ENCODE measurements at places on chromosomes 7 and 10. TPM values are rescaled to one million over a fixed set of nuclear protein-coding genes. Genes with fewer than 3 reads are reported as not detected.

Gene NCF1
- total RNA-seq: 1.8 TPM

Gene SPDYE6
- total RNA-seq: not detected

Gene COX15
- 33.4 TPM for total RNA-seq

Gene LIPK
- total RNA-seq: not detected

DNA sequence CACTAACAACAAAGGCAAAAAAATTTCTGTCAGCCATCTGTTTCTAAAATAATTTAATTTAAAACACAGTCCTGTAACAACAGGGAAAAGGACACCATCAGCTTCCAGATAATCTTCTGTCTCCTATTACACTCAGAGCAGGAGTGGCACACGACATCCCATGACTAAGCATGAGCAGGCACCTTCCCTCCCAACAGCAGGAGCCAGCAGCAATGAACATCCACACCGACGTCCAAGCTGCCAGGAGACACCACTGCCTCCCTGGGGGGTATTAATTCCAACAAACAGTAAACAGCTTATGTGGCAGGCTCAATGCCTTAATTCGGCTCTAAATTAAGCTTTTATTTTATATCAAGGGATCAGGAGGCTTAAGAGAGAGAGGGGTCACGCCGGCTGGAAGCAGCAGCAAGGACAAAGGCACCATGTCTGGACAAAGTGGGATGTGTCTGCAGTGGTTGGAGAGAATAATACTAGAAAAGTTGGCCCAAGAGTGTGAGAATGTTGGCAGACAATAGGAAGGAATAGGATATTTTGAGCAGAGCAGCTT lies 45.7 kb downstream of the KIAA1549 start:
- H3K36me3 ChIP-seq: no peaks in the 10 kb centered on the region
- H3K27me3 ChIP-seq: no peaks in the 10 kb centered on the region

GRCh38 chr10:70296406-70296899 lies 12.6 kb upstream of the NPFFR1 start:
- no peaks in the 10 kb centered on the region for H3K4me1 ChIP-seq
- H3K36me3 ChIP-seq: no peaks in the 10 kb centered on the region
- no peak overlapping the region for H3K4me3 ChIP-seq
- no peak for DNase-seq
- H3K27ac ChIP-seq: no peak overlapping the region
- H3K27me3 ChIP-seq: no peaks in the 10 kb centered on the region

- H3K4me1 ChIP-seq: peaks cover 89% of the 10 kb centered on the region
- no peak for DNase-seq
- H3K27ac ChIP-seq: peak overlapping the region; percentile 47
- H3K4me3 ChIP-seq: peak overlapping the region; percentile 58
Observed at GRCh38 chr7:92827464-92828120, 8.8 kb downstream of the CDK6 start.

- peaks cover 21% of the 10 kb centered on the region for H3K4me1 ChIP-seq
- no peak for DNase-seq
- H3K27me3 ChIP-seq: peaks cover 68% of the 10 kb centered on the region
- H3K36me3 ChIP-seq: no peaks in the 10 kb centered on the region
Observed at GRCh38 chr7:28290496-28290895, 109.9 kb upstream of the JAZF1 start.

DNA sequence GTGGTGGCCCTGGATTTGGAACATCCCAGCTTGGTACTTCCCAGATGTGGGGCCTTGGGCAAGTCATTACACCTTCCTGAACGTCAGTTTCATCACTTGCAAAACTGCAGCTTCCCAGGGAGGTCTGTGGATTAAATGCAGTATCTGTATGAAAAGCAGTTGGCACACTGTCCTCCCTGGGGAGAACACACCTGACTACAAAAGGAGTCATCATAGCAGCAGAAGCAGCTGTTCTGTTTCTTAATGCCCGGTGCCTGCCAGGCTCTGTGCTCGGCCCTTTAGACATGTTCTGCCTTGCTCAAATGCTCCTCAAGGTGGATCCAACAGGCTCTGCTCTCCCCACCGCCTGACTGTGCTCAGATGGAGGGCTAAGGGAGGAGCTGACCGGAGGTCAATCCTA lies 31.0 kb downstream of the CDCA7L start:
- DNase-seq: no peak
- no peak overlapping the region for H3K27ac ChIP-seq
- no peak overlapping the region for H3K4me3 ChIP-seq
- no peaks in the 10 kb centered on the region for H3K4me1 ChIP-seq
- H3K36me3 ChIP-seq: peaks cover 20% of the 10 kb centered on the region
- H3K27me3 ChIP-seq: no peaks in the 10 kb centered on the region

GRCh38 chr7:91894781-91895480 lies 14.4 kb upstream of the MTERF1 start:
- no peak overlapping the region for H3K27ac ChIP-seq
- peaks cover 17% of the 10 kb centered on the region for H3K27me3 ChIP-seq
- no peaks in the 10 kb centered on the region for H3K36me3 ChIP-seq
- no peak for DNase-seq
- no peaks in the 10 kb centered on the region for H3K4me1 ChIP-seq
- H3K4me3 ChIP-seq: no peak overlapping the region

DNA sequence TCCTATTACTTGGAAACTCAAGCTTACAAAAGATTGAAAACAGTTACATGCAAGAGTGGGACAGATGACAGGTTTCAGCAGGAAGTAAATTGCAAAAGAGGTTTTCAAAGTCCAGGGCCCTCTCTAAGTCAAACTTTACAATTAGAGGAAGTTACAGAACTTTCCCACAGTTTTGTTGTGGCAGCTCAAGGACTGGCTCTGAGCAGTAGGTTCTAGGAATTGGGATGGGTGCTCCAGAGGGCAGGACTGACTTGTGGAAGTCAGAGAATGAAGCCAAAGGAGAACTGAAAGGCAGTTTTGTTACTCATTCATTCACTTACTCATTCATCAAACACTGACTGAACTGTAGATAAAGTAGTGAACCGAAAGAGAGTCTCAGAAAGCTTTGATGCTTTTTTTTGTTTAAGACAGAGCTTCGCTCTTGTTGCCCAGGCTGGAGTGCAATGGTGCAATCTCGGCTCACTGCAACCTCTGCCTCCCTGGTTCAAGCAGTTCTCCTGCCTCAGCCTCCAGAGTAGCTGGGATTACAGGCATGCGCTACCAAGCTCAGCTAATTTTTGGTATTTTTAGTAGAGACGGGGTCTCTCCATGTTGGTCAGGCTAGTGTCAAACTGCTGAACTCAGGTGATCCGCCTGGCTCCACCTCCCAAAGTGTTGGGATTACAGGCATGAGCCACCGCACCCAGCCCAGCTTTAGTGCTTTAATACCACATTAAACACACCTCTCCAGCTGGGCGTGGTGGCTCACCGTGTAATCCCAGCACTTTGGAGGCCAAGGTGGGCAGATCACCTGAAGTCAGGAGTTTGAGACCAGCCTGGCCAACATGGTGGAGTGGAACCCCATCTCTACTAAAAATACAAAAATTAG lies 66.8 kb upstream of the CCNJ start:
- H3K27me3 ChIP-seq: no peaks in the 10 kb centered on the region
- H3K27ac ChIP-seq: no peak overlapping the region
- no peaks in the 10 kb centered on the region for H3K4me1 ChIP-seq
- H3K4me3 ChIP-seq: no peak overlapping the region
- no peaks in the 10 kb centered on the region for H3K36me3 ChIP-seq

GRCh38 chr10:61357687-61358086 lies 95.5 kb downstream of the TMEM26 start:
- H3K36me3 ChIP-seq: no peaks in the 10 kb centered on the region
- H3K4me3 ChIP-seq: no peak overlapping the region
- H3K27me3 ChIP-seq: no peaks in the 10 kb centered on the region
- no peak overlapping the region for H3K27ac ChIP-seq
- DNase-seq: no peak

GRCh38 chr10:287814-288213 lies 152.6 kb downstream of the ZMYND11 start:
- no peak overlapping the region for H3K27ac ChIP-seq
- no peak overlapping the region for H3K4me3 ChIP-seq
- DNase-seq: no peak
- no peaks in the 10 kb centered on the region for H3K27me3 ChIP-seq
- H3K36me3 ChIP-seq: no peaks in the 10 kb centered on the region

DNA sequence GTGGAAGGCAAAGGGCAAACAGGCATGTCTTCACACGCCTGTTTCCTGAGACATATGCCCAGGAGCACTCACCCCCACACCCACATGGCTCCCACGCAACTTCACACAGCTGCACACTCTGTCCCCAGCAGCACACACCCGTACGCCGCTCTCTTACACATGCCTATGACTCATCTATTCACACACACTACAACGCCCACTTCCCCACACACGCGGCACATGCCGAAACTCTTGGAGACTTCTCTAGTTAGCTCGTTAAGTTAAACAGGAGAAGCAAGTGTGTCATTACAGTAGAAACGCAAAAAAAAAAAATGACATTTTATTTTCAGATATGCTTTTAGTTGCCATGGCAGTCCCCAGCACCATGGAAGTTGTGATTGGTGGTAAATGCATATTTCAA lies 6.7 kb downstream of the CALN1 start:
- H3K27ac ChIP-seq: no peak overlapping the region
- peak; percentile 32 for DNase-seq
- no peaks in the 10 kb centered on the region for H3K36me3 ChIP-seq
- H3K4me3 ChIP-seq: no peak overlapping the region
- H3K4me1 ChIP-seq: peaks cover 9% of the 10 kb centered on the region

DNA sequence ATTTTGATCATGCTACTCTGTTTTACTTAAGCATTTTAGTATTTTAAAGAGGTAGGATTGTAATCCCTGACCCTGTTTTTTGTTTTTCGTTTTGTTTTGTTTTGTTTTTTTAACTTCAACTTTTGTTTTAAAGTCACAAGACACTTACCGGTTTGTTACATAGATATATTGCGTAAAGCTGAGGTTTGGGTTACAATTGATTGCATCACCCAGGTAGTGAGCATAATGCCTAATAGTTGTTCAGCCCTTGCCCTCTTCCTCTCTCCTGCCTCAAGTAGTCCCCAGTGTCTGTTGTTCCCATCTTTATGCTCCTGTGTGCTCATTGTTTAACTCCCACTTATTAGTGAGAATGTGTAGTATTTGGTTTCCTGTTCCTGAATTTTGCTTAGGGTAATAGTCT lies 93.1 kb upstream of the TEX47 start:
- H3K27ac ChIP-seq: no peak overlapping the region
- no peaks in the 10 kb centered on the region for H3K4me1 ChIP-seq
- H3K36me3 ChIP-seq: no peaks in the 10 kb centered on the region
- no peak for DNase-seq
- H3K4me3 ChIP-seq: no peak overlapping the region

DNA sequence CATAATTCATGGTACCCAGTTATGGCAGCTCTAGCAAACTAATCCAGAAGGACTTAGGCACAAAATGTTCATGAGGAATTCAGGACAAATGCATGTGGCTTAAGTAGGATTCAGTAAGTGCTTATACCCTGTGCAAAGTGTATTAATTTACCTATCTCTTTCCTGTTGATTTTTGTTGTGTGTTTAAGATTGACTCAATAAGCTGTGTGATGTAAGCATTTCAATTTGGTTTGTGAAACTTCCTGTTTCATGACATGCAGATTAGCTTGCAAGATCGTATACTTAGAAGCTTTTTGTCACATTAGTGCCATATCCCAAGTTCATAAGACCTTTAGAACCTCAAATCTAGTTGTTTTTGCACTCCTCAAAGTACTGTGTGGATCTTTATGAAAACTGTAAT lies 416.7 kb downstream of the ARL4A start:
- peak overlapping the region; percentile 77 for H3K27ac ChIP-seq
- no peaks in the 10 kb centered on the region for H3K36me3 ChIP-seq

DNA sequence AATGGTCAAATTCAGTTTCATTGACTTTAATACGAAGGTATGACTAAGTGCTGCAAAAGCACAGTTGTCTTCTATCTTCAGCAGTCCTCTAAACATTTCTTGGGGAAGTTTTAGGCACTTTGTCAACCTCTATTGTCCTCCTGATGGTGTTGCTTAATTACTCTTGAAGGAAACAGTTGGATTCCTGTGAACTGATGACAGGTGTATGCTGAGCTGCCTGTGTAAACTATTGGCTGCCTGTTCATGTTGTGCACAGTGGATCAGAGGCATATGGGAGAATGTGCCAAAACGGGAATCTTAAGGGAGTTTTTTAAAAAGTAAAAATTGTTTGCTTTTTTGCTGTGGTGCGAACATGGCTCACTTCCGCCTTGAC lies 221.0 kb downstream of the AUTS2 start:
- DNase-seq: no peak
- peaks cover under 1% of the 10 kb centered on the region for H3K4me1 ChIP-seq
- no peaks in the 10 kb centered on the region for H3K36me3 ChIP-seq
- H3K27ac ChIP-seq: no peak overlapping the region
- H3K4me3 ChIP-seq: no peak overlapping the region
- H3K27me3 ChIP-seq: peaks cover 35% of the 10 kb centered on the region

- peaks cover 2% of the 10 kb centered on the region for H3K36me3 ChIP-seq
- peaks cover 33% of the 10 kb centered on the region for H3K4me1 ChIP-seq
- H3K4me3 ChIP-seq: peak overlapping the region; percentile 91
- H3K27ac ChIP-seq: peak overlapping the region; percentile 91
Observed at GRCh38 chr10:69123306-69123746, 652 bp upstream of the VPS26A start.

DNA sequence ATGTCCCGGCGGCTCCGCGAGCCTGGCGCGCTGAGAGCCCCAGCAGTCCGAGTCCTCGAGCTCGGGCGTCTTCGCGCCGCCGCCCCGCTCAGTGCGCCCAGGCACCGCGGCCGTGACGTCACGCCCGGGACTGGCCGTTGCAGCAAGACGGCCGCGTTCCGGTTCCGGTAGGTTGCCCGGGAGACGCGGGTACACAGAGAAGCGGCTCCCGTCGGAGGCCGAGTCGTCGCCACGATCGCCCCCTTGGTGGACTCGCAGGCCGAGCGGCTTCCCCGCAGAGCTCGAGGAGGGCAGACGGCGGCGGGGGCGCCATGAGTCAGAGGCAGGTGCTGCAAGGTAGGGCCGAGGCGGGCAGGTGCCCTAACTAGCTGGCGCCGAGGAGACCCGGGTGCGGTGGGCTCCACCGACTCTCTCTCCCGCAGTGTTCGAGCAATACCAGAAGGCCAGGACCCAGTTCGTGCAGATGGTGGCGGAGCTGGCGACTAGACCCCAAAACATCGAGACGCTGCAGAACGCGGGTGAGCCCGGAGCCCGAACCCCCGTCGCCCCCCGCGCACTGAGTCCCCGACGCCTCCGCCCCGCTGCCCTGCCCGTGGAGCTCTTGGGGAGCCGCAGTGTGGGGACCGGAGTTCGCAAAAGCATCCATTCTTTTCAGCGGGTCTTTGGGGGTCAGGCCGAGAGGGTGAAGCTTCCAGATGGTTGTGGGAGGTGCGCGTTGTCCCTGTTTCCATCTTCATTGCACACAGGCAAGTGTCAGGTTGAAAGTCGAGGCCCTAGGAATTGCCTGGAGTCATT lies at the start of gene SPAG6:
TSS of gene SPAG6 (plus strand) at position 196 of the 795 bp plus-strand sequence. CDS start at position 312, 116 bp downstream.
- H3K27me3 ChIP-seq: peaks cover 59% of the 10 kb centered on the region
- H3K27ac ChIP-seq: peak within 1 kb of the TSS; percentile 97
- peak; percentile 80 for DNase-seq
- peaks cover 24% of the 10 kb centered on the region for H3K4me1 ChIP-seq
